A549 treated with Mapracorat at 1 μM for 4 hours (cell line): ENCODE measurements at places on chromosomes 13 and 19. TPM values are rescaled to one million over a fixed set of nuclear protein-coding genes. Genes with fewer than 3 reads are reported as not detected.

NXNL1 gene
- total RNA-seq, result not detected in 5 replicates

DCT gene
- total RNA-seq, result not detected in 5 replicates

FCAR gene
- total RNA-seq, result not detected in 5 replicates

ZNF28 gene
- total RNA-seq, result 0.35 to 2.7 TPM (median 1.3 TPM) in 5 replicates

ZNF432 gene
- total RNA-seq, result 1.4 to 2.2 TPM (median 1.9 TPM) in 5 replicates

LILRB1 gene
- total RNA-seq, result 0.24 TPM in 1 of 5 replicates, not detected in the others

SWSAP1 gene
- 1.8 to 2.5 TPM (median 2.0 TPM) in 5 replicates for total RNA-seq

NLRP7 gene
- not detected in 5 replicates for total RNA-seq

PSG2 gene
- not detected in 5 replicates for total RNA-seq

THSD1 gene
- 6.7 to 7.6 TPM (median 7.3 TPM) in 5 replicates for total RNA-seq

POLD1 gene
- 51.4 to 85.1 TPM (median 75.0 TPM) in 5 replicates for total RNA-seq

APOC1 gene
- 98.6 to 128 TPM (median 113 TPM) in 5 replicates for total RNA-seq

LILRB5 gene
- not detected in 5 replicates for total RNA-seq

NFIX gene
- total RNA-seq, result 2.5 to 4.3 TPM (median 3.8 TPM) in 5 replicates

CD70 gene
- total RNA-seq, result 14.3 to 24.3 TPM (median 22.8 TPM) in 5 replicates

LILRA2 gene
- total RNA-seq, result not detected in 5 replicates

GFY gene
- 0.08 to 0.22 TPM (median 0.19 TPM) in 4 of 5 replicates, not detected in the other for total RNA-seq

OSCAR gene
- total RNA-seq, result 0.22 to 0.33 TPM (median 0.30 TPM) in 5 replicates

CLEC11A gene
- 7.2 to 11.4 TPM (median 10.0 TPM) in 5 replicates for total RNA-seq

PRR19 gene
- total RNA-seq, result 2.8 to 4.4 TPM (median 3.8 TPM) in 5 replicates

ZNF507 gene
- total RNA-seq, result 12.9 to 19.1 TPM (median 16.4 TPM) in 5 replicates

URAD gene
- not detected in 5 replicates for total RNA-seq

KLK10 gene
- 0.13 to 0.58 TPM (median 0.29 TPM) in 5 replicates for total RNA-seq

TPTE2 gene
- not detected in 5 replicates for total RNA-seq

ZNF98 gene
- not detected in 5 replicates for total RNA-seq

FREM2 gene
- total RNA-seq, result not detected in 5 replicates

ZNF431 gene
- 2.6 to 4.5 TPM (median 3.4 TPM) in 5 replicates for total RNA-seq
